ENCODE measurements at places on chromosomes 12 and 14. TPM values are rescaled to one million over a fixed set of nuclear protein-coding genes. Genes with fewer than 3 reads are reported as not detected.

DNA sequence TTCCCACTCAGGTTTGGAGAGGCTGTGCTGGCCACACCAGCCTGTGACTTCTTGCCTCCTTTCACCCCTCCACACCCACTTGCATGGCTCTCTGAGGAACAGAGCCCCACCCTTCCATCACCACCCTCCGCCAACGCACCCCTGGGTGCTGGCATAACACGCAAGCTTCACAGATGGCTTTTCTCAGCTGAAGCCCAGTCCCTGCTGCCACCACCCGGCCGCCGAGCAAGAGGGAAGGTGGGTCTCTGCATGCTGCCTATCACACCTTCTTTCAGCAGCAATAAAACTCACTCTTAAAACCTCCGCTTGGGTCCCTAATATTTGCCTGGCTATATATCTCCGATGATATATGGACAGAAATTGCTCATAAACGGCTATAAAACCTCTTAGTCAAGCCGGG, 41.6 kb downstream of the SMUG1 start:
- no peak overlapping the region for H3K27ac ChIP-seq
- H3K36me3 ChIP-seq: no peaks in the 10 kb centered on the region
- H3K27me3 ChIP-seq: peaks cover 10% of the 10 kb centered on the region
- no peaks in the 10 kb centered on the region for H3K4me1 ChIP-seq
- DNase-seq: no peak

DNA sequence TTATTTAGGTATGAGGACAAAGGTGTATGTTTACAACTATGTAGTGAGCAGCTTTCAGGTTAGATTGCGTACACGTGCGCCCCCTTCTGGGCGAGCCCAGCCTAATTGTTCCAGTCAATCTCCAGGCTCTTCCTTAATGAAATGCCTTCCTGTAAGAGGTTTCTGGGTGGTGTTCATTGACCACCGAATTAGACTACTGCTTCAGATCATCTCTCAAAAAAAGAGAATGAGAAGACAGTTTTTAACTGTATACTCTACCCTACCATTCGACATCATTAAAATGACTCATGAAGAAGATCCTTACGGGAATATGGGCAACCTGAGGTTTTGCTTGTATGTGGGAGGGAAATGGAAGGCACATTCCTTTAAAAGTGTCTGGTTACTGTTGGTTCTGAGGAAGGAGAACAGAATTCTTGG, 2.1 kb downstream of the LUM start:
- no peaks in the 10 kb centered on the region for H3K27me3 ChIP-seq
- no peak overlapping the region for H3K27ac ChIP-seq
- no peak overlapping the region for H3K4me3 ChIP-seq
- no peak for DNase-seq
- H3K36me3 ChIP-seq: no peaks in the 10 kb centered on the region

GRCh38 chr12:10491766-10492165, 13.9 kb upstream of the EIF2S3B start:
- H3K4me1 ChIP-seq: no peaks in the 10 kb centered on the region
- no peaks in the 10 kb centered on the region for H3K27me3 ChIP-seq
- H3K4me3 ChIP-seq: no peak overlapping the region

- no peak for DNase-seq
- H3K36me3 ChIP-seq: no peaks in the 10 kb centered on the region
- no peak overlapping the region for H3K4me3 ChIP-seq
- H3K27me3 ChIP-seq: no peaks in the 10 kb centered on the region
- no peak overlapping the region for H3K27ac ChIP-seq
Measured at GRCh38 chr12:90631591-90632212, 323.3 kb downstream of the CCER1 start.

DNA sequence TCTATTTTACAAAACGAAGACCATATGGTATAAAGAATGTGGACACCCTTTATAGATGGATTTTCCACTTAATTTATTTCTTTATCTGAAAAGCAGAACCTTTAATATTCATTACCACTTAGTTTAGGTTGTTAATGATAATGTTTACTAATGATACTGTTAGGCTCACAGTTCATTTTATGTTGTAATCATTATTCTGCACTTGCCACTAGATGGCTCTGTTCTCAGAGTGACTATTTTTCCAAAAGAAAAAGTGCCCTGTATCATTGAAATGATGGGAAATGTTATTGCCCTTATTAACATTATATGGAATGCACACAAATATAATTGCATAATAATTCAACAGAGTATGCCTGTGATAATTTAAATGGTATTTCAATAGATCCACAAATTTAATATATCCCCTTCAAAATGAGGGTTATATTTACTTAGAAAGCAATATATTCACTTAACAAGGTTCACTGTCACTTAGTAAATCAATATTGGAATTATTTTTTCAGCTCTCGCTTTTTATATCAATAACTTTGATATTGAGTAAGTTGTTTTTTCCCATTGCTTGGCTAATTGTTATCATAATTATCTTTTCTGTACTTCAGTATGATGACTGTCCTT, 95.7 kb downstream of the PDE3A start:
- no peaks in the 10 kb centered on the region for H3K27me3 ChIP-seq
- no peak for DNase-seq
- no peak overlapping the region for H3K27ac ChIP-seq
- H3K4me3 ChIP-seq: no peak overlapping the region
- no peaks in the 10 kb centered on the region for H3K36me3 ChIP-seq

DNA sequence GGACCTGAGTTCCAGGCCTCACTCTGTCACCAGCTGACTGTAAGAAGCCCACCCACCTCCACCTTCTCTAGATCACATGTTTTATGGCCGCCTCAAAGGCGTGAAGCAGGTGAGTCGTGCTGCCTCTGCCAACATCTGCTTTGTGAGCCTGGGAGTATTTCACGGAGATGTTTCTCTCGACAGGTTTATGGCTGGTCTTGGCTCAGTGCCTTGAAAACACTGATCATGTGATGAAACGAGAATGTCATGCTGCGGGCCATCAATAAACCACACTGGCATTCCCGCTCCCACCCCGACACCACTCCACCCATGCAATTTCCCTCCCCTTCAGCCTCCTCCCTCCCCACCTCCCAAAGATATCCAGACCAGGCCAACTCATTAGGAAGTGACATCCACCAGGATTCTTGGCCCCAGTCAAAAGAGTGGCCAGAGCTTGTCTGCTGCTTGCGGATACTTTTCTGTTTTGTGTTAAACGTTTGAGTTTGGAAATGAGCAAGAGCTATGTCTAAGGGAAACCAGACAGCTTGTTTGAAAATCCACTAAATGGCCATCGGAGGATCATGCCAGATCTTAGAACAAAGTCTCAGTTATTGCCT, 53.8 kb upstream of the NTF3 start:
- peak; percentile 16 for DNase-seq
- H3K36me3 ChIP-seq: no peaks in the 10 kb centered on the region
- no peak overlapping the region for H3K27ac ChIP-seq
- H3K27me3 ChIP-seq: no peaks in the 10 kb centered on the region
- peaks cover 12% of the 10 kb centered on the region for H3K4me1 ChIP-seq

DNA sequence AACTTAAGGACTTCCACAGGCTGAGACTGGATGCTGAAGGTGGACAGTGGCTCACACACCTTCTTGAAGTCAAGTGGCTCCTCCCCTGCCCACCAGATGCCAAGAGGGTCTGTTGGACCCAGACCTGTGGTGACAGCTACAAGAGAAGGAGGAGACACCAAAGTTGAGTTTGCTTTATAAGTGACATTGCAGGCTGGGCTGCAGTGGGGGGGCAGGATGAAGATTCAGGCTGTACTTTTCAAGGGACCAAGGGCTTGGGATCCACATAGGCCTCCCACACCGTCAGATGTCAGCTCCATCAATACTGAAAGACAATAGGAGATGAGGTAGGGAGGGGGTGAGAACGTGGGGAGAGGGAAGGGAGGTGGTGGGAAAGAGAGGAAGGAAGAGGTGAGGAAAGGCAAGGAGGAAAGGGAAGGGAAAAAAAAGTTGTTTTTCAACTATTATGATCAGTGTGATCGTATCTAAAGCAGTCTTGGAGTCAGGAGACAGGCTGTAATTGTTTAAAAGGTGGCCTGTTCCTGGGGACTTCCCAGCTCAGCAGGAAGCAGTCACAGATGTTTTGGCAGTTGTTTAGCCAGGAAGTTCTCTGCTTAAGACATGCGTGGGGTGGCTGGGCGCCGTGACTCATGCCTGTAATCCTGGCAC, 84.1 kb upstream of the RESF1 start:
- H3K27ac ChIP-seq: no peak overlapping the region
- H3K27me3 ChIP-seq: no peaks in the 10 kb centered on the region
- H3K4me1 ChIP-seq: no peaks in the 10 kb centered on the region
- no peak for DNase-seq

GRCh38 chr14:101465795-101466448, 95.4 kb upstream of the DIO3 start:
- DNase-seq: no peak
- H3K4me1 ChIP-seq: peaks cover 9% of the 10 kb centered on the region
- H3K27ac ChIP-seq: no peak overlapping the region
- no peaks in the 10 kb centered on the region for H3K27me3 ChIP-seq
- no peak overlapping the region for H3K4me3 ChIP-seq
- H3K36me3 ChIP-seq: peaks cover 6% of the 10 kb centered on the region

DNA sequence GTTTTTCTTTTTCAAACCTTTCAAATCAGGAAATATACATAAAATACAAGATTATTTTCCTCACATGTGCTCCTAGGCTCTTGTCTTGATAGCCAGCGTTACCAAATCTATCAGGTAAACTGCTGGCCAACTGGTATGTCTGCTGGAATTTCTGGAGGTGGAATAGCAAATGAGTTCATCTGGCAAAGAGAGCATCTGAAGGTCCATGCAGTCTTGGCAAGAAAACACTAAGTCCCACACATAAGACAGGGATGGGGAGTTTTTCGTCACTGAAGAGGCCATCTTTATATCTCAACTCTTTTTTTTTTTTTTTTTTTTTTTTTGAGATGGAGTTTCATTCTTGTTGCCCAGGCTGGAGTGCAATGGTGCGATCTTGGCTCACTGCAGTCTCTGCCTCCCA, 60.1 kb downstream of the DERA start:
- H3K4me1 ChIP-seq: no peaks in the 10 kb centered on the region
- H3K36me3 ChIP-seq: 0 out of 2 replicates have a peak, but pooled peaks cover 14% of the 10 kb centered on the region
- no peak overlapping the region for H3K4me3 ChIP-seq
- DNase-seq: no peak

DNA sequence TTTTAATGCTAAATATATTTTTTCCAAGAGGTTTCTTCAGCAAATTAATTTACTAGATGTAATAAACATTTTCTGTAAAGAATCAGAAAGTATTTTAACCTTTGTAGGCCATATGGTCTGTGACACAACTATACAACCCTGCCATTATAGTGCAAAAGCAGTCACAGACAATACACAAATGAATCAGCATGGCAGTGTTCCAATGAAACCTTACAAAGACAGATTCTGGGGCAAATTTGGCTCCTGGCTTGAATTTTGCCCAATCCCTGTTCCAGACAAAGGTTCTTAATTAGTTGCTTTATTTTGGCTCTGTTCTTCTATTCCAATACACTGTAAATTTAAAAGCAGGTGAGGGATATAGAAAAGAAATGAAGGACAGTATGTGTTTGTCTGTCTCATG, 352.5 kb downstream of the C12orf50 start:
- H3K27ac ChIP-seq: no peak overlapping the region
- DNase-seq: no peak
- no peaks in the 10 kb centered on the region for H3K4me1 ChIP-seq
- H3K4me3 ChIP-seq: no peak overlapping the region
- H3K36me3 ChIP-seq: no peaks in the 10 kb centered on the region
- H3K27me3 ChIP-seq: no peaks in the 10 kb centered on the region

- no peak for DNase-seq
- no peak overlapping the region for H3K27ac ChIP-seq
- no peaks in the 10 kb centered on the region for H3K27me3 ChIP-seq
- no peaks in the 10 kb centered on the region for H3K36me3 ChIP-seq
- no peaks in the 10 kb centered on the region for H3K4me1 ChIP-seq
- no peak overlapping the region for H3K4me3 ChIP-seq
Measured at GRCh38 chr12:92218394-92219077, 72.9 kb upstream of the BTG1 start.

- no peak overlapping the region for H3K4me3 ChIP-seq
- no peaks in the 10 kb centered on the region for H3K36me3 ChIP-seq
- no peaks in the 10 kb centered on the region for H3K4me1 ChIP-seq
- no peaks in the 10 kb centered on the region for H3K27me3 ChIP-seq
Measured at GRCh38 chr12:92385296-92385695, 239.7 kb upstream of the BTG1 start.

DNA sequence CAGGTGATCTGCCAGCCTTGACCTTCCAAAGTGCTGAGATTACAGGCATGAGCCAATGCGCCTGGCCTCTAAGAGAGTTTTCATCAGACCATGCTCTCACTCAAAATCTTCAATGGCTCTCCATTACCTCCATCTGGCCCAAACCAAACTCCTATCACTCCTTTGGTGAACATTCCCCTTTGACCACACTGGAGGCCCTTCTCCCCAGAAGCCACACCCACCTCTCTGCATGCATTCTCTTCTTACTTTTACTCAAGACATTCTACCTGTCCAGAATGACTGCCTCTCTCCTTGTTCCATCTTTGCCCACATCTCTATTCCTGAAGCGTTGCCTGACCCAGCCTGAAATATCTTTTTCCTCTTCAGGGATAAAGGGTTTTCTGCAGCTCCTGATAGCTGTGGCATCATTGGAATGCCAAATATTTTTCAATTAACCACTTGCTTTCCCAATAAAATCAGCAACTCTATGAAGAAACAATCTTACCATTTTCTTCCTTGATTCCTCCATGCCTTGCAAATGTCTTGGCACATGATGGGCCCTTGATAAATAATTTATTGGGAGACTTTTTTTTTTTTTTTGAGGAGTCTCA, 15.5 kb downstream of the PLEK2 start:
- DNase-seq: no peak
- H3K27ac ChIP-seq: no peak overlapping the region
- H3K27me3 ChIP-seq: no peaks in the 10 kb centered on the region
- H3K4me3 ChIP-seq: no peak overlapping the region
- no peaks in the 10 kb centered on the region for H3K4me1 ChIP-seq

DNA sequence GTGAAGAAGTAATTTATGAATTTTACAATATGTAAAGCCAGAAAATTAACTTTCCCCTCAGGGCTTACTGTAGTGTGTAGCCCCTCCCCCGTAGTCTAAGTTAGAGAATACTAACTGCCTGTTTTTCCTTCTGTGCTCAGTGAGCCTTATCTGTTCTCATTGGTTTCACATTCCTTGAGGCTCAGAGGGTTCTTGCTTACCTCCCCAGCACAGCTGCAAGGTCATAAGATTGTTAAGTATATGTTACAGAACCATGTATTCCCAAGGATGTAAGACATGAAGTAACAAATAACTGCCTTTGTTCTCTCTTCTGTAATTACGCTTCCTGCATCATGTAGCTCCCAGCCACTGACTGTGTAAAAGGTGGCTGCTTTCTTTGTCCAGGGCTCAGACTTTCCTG, 1351.1 kb downstream of the TMEM121 start:
- no peaks in the 10 kb centered on the region for H3K36me3 ChIP-seq
- H3K4me3 ChIP-seq: no peak overlapping the region
- H3K27me3 ChIP-seq: no peaks in the 10 kb centered on the region
- no peak overlapping the region for H3K27ac ChIP-seq

The INHBC gene
- total RNA-seq: not detected

The RFX4 gene
- not detected for total RNA-seq

The CHGA gene
- total RNA-seq: not detected

The SYNE3 gene
- total RNA-seq: 1.5 TPM

The LRP1 gene
- total RNA-seq: 70.1 TPM

The KRT83 gene
- total RNA-seq: 0.43 TPM

The DTX1 gene
- 0.25 TPM for total RNA-seq

The PRKAG1 gene
- 48.8 TPM for total RNA-seq

The RHEBL1 gene
- 2.9 TPM for total RNA-seq

The DCN gene
- not detected for total RNA-seq

The LPAR5 gene
- 14.2 TPM for total RNA-seq

The KRT73 gene
- total RNA-seq: not detected

The LUM gene
- total RNA-seq: not detected

The CRIP2 gene
- 42.5 TPM for total RNA-seq

The SERPINA9 gene
- not detected for total RNA-seq

The RNF212B gene
- not detected for total RNA-seq

The CEP170B gene
- total RNA-seq: 26.4 TPM

The ADCY6 gene
- 48.3 TPM for total RNA-seq

The STYK1 gene
- 7.8 TPM for total RNA-seq

The PLEKHD1 gene
- 0.65 TPM for total RNA-seq

Measured in PC-9 (cell line).